ENCODE measurements at places on chromosomes 2 and 18. TPM values are rescaled to one million over a fixed set of nuclear protein-coding genes. Genes with fewer than 3 reads are reported as not detected.

DNA sequence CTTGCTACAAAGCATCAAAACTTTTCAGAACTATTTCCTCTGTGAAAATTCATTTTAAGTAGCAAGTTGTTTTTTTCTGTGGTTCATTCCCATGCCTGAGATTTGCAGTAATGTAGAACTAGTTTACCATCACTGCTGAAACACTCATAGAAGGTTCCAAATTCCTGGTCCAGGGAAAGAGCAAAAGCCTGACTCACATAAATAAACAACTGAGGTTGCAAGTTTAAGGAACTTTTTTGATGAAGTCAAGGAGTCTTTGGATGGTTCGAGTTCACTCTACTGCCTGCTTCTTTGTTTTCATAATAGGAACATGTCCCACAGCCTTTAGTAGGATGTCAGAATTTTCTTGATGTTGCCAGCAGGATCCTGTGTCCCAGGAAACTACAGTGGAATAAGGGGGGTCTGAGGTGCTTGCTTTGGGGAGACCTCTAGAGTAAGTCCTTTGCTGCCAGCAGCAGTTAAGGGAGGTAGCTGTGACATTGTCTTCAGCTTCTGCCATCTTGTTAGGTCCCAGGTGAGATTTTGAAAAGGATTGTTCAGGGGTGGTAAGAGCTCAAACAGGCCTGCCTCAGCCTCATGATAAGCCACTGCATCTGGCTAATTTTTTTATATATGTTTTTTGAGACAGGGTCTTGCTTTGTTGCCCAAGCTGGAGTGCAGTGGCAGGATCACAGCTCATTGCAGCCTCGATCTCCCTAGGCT, 43.9 kb downstream of the ACSL3 start:
- no peak for DNase-seq

DNA sequence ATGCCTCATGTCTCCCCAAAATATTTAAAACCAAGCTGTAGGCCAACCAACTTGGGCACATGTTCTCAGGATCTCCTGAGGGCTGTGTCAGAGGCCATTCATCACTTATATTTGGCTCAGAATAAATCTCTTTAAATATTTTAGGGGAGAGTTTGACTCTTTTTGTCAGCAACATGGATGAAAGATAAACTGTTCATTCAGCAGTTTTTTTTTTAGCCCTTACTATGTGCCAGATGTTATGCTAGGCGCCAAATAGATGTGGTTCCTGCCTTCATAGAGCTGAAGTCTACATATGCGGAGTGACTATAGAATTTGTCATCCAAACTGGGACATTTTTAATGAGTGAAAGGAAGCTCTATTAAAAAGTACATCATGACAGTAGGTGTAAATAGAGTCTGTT, 42.5 kb upstream of the TWSG1 start:
- no peak for DNase-seq

DNA sequence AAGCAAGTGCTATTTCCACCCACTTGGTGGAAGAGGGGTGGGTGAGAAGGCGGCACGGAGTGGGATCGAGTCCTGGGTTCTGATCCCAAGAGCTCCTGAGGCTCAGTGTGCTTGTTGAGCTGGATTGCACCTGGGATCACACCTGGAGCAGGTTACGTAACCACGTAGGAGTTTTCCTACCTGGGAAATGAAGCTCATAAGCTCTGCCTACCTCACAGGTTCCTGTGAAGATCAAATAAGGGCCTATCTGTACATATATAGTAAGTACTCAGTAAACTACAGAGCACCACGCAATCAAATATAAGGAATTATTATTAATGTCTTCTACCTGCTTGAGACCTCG, 11.0 kb downstream of the NPC1 start:
- no peak for DNase-seq

- DNase-seq: no peak
Observed at GRCh38 chr2:568639-569235, 108.5 kb downstream of the TMEM18 start.

Gene CHRNG
- total RNA-seq: not detected

GRCh38 chr2:140234116-140234515, 1453.9 kb upstream of the NXPH2 start:
- DNase-seq: no peak

Gene KYNU
- not detected for total RNA-seq

DNA sequence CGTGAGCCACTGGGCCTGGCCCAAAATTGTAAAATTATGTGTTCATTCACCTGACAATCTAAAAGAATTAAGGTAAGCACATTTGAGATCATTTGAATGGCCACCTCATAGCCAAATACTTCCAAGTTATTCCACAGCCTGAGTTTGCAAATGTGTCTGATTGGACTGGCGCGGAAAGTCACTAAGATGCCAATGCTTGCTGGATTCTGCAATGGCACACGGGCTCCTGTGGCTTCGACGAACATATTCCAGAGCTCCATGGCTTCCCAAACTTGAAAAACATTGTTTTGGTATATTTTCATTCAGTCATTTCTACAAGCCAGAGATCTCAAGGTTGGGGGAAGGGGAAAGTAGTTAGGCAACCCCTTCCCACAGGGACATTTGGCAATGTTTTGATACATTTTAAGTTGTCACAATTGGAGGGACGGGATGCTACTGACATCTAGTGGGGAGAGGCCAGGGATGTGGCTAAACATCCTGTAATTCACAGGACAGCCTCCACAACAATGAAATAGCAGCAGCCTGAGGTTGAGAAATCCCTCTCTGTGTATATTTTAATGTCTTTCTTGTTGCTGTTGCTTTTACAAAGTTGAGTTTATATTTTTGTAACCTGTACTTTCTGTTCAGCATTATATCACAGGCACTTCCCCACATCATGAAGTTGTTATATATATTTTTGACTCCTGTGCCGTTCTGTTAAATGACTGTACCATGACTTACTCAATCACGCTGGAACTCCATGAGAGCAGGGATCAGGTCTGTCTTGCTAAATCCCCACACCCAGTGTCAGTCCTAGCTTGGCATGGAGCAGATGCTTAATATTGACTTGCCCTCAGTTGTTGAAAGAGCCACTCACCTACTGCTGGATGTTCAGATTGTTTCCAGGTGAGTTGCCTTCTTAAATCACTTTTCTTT, 56.9 kb downstream of the COL4A4 start:
- DNase-seq: no peak

Gene MAP2
- not detected for total RNA-seq

DNA sequence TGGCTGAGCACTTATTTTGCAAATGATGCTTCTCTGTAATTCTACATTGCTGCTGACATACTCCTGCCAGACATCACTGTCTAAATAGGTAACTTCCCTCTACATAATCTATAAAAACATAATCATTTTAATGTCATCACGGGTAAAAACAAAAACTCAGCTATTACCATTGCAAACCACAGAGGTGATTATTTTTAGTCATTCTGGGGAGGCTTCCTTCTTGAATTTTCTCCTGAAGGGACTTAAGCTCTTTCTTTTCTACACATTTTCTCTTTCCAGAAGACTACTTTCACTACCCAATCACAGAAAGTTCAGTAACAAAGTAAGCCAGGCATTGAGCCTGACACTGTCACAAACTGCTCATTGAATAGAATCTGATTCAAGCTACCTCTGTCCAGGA, 40.4 kb upstream of the NFU1 start:
- DNase-seq: no peak

Gene CDK5R2
- total RNA-seq: not detected

DNA sequence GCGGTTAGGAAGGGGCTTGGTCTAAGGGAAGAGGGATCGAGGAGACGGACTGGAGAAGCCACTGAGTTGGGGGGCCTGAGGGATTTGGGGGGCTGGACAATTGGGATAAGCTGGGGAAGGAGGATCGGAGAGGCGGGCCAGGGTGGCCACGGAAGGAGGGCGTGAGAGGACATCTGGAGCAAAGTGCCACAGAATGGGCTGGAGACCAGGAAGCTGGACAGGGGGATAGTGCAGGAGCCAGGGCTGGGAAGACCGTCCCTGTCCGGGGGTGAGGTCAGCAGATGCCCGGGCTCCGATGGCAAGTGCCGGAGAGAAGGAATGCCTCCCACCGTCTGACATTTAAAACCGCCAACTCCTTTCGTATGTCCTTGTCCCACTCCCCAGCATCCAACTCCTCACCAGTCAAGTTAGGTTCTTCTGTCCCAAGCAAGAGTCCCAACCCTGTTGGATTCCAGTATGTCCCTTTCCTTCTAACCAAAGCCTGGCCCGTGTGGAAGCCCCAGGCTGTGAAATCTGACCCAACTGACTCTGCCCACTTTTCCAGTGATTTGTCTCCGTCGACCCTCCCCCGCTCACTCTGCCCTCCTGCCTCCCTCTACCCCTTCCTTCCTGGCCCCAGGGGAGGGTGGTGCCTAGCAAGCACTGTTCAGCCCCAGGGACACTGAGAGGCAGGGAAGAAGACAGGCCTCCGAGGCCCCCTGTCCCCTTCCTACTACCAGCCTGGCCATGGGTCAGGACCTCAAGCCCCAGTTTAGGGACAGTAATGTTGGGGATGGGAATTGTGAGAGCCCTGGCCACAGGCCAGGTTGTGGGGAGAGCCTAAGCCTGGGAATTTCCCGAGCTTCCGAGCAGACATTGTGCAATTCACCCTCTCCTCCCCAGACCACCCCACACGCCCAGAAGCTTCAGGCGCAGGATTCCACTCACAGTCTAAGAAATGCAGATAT, 31.5 kb upstream of the TMBIM1 start:
- peak; percentile 18 for DNase-seq

Gene RAD51AP2
- not detected for total RNA-seq

DNA sequence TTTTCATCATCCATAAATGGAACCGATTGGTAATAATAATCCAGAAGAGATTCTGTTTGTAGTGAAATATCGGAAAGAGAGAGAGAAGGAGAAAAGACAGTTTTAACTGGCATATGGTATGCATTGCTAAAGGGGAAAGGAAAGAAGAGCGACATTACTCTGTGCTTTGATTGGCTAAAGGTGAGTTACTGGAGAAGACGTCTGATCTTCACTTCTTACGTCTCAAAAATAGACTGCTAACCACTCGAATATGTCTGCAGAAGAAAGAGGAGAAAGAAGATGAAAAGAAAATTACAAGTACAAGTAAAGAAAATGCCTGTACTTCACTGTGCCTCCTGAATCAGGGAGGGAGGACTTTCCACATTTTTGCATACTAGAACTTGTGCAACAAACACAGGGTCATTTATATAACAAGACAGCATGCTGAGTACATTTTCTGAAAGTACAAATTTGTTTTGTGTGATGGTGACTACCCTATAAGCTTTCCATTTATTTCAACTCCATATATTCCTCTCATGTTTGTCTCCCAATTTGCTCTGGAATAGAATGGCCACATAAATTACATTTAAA, 787.2 kb downstream of the RNF144A start:
- DNase-seq: no peak

DNA sequence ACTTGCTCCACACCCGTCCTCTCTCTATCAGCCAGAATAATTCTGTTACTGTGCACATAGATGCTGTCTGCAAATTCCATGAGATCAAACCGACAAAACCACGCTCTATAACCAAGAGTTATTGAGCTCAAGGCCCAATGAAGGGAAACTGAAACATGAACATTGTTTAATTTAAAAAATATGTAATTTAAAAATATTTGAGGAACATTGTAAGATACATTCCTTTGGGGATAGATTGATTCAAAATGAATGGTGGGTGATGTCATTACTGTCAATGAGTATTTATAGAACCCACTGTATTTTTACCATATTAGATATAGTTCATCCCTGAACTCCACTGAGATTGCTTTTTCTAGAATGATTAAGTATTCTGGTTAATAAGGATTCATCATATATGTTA, 50.4 kb downstream of the NCKAP5 start:
- DNase-seq: no peak

DNA sequence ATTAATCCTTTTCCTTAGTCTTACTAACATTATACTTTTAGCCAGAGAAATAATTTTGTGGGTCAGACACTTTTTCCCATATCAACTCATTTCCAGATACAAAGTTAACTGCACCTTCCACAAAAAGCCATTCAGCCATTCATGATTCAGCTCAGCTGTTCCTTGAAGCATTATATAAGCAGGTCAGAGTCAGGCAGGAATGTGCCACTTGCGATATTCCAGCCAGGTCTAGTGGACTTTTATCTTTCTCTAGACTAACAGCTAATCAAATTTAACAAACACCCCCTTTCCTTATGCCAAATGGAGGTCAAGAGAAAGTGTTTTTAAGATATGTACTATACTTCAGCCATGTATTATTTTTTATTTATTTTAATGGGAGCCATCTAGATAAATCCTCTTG, 75.6 kb upstream of the EPB41L3 start:
- DNase-seq: no peak

GRCh38 chr2:125456693-125457363, 1199.1 kb upstream of the GYPC start:
- no peak for DNase-seq
